ENCODE measurements at places on chromosomes 7 and 10.
A peak's percentile ranks its signal among the peaks of the same experiment; 100 is the strongest.

GRCh38 chr7:47525066-47525623 is 56.8 kb downstream of the TNS3 start:
- DNase-seq: no peak

DNA sequence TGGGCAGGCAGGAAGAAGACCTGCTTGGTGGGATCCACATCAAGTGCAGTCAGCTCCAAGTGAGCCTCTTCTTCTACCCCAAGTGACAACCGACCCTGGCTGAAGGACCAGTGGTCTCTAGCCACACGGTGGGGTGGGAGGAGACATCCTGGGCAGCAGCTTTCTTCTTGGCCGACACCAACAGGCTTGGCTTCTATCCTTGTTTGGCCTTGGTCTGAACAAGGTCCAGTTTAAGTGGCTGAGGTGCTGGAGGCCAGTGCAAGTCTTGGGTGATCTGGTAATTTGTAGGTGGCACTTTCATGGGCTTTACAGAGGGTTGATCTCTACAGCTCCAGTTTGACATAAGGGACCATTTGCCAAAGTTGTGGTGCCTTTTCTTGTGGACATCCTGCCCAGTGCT is 63.6 kb upstream of the PDCD4 start:
- DNase-seq: no peak

DNA sequence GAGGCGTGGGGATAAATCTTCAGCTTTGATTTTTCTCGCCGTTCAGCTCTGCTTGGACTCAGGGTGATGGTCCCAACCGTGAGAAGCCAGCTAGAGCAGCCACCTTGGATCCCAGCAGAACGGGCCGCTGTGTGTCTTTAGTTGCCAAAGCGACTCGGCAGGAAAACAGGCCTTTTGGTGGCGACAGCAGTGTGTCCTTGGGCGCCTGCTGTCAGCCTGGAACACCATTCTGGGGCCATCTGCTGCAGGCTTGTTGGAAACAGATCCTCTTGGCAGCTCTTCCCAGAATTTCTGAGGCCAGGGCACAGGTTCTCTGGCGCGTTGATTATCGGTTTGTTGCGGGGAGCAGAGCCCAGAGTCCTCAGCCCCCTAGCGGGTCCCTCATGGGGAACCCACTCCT is 97.6 kb downstream of the CUX1 start:
- no peak for DNase-seq

DNA sequence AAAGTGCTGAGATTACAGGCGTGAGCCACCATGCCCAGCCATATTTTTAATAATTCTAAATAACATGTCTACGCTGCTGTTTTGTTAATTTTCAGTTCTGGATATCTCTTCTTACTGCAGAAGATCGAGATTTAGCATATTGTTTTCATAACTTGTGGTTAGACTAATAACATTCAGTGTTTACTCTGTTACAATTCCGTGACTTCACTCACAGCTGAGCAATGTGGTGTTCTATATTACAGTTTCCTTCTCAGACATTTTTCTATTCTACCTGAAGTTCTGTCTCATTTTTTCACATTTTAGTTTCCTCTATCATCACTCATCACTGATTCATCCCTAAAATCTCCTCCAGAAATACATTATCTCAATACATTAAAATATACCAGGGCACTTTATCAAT is 10.9 kb downstream of the RNF32 start:
- DNase-seq: no peak

- no peak for DNase-seq
These were observed 128.7 kb downstream of the KBTBD2 start for GRCh38 chr7:32762925-32763293.

DNA sequence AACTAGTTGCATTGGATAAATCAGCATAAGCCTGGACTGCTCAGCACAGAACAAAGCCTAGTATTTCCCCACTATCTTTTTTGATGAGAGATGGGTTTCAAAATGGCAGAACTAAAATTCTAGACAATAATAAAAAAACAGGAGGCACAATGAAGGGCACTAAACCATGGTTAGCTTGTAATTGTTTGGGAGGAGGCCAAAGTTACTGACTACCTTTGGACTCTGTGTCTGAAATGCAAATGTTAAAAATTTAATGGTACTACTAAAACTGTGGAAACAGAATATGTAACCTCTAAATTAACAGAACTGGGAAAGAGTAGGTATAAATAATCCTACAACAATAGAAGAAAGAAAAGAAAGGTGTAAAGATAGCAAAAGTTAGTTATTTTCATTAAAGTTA is 13.0 kb downstream of the ADAM12 start:
- DNase-seq: no peak

DNA sequence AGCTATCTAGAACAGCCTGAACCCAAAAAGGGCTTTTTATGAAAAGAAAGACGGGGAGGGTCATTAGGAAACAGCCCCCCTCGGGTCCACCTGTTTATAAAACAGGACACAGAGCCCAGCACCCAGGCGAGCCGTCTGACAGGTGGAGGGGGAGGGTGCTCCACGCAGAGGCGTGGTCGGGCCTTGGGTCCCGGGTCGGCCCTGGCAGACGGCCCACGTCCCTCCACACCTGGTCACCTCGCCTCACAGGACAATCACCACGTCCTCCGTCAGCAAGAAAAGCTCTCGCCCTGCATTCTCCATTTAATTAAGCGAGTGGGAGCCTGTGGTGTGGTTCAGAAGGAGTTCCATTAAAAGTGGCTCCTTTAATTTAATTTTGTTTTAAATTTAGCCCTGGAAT is 42.3 kb upstream of the FOXL3 start:
- no peak for DNase-seq

DNA sequence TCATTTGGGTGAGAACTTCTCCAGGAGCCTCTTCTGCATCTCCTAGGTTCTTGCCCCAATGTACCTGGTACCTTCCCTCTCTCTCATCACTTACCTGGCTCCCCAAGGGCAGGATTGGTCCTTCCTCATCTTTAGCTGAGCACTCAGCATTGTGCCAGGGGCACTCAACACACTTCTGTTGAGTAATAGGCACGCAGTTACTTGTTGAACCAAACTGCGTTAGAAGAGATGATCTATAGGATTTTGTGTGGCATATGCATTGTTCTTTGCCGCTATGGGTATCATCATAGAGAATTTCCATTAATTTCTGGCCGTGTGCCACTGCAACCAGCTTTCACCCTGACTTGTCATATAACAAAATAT is 16.4 kb downstream of the TBXAS1 start:
- no peak for DNase-seq

DNA sequence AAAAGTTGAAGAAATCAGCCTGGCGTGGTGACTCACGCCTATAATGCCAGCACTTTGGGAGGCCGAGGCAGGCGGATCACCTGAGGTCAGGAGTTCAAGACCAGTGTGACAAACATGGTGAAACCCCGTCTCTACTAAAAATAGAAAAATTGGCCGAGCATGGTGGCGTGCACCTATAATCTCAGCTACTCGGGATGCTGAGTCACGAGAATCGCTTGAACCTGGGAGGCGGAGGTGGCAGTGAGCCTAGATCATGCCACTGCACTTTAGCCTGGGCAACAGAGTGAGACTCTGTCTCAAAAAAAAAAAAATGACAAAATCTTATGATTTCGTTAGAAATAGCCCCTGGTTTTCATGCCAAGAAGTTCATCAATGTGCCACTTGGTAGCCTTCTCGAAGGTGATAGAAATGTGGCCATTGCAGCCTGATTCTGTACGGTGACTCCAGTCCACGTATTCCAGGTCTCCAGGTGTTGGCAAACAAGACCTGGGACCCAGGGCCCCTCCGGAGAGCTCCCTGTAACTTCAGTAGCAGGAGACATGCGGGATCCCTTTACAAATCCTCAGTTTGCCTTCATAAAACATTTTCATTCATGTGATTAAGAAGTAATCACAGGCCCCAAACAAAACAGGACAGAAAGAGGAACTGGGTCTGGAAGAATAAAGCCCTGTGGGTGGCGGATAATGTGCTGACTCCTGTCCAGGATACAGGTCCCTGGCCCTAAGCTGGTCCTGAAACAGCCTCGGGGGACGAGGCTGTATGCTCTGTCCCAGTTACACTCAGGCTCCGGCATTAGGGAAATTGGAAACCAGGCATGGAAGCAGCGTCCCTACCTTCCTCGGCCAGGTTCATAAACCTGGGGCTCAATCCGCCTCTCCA is 207.3 kb upstream of the SH2B2 start:
- DNase-seq: no peak

GRCh38 chr7:101531726-101532357 is 97.3 kb downstream of the MYL10 start:
- DNase-seq: peak; percentile 17

GRCh38 chr7:112336936-112337576 is 113.2 kb upstream of the IFRD1 start:
- DNase-seq: no peak

GRCh38 chr10:85048644-85049043 is 720.3 kb downstream of the CCSER2 start:
- DNase-seq: no peak

DNA sequence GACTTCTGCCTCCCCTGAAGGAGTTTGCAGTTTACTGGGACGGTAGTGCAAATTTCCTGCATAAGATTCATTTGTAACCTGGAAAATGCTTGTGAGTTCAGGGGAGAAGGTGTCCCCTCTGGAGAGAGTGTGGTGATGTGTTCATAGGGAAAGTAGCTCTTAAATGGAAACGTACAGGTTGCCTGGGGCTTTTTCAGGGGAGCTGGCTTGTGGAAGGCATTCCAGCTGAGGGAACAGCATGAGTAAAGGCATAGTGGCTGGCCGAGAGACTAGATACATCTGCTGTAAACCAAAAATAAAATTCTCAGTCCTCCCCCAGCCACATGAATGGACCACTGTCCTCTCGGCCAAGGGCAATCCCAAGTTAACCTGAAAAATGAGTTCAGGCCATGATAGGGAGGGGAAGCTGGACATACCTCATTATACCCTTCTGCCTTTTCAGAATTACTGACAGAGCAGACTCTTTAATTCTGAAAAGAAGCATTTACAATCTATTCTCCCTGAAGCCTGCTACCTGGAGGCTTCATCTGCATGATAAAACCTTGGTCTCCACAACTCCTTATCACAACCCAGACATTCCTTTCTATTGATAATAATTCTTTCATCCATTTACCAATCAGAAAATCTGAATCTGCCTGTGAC is 123.7 kb downstream of the GALNT17 start:
- DNase-seq: no peak

GRCh38 chr10:78772486-78772885 is 296.3 kb upstream of the ZMIZ1 start:
- DNase-seq: no peak

- DNase-seq: no peak
These were observed 142.9 kb upstream of the VWC2 start for GRCh38 chr7:49630513-49630912.

- no peak for DNase-seq
These were observed 40.2 kb downstream of the VWA2 start for GRCh38 chr10:114279289-114279688.

- DNase-seq: peak; percentile 64
These were observed at the start of gene ENTPD1 for GRCh38 chr10:95756041-95756761. Gene ENTPD1 (plus strand): TSS chr10:95756163. CDS start chr10:95756240, 77 bp downstream.

DNA sequence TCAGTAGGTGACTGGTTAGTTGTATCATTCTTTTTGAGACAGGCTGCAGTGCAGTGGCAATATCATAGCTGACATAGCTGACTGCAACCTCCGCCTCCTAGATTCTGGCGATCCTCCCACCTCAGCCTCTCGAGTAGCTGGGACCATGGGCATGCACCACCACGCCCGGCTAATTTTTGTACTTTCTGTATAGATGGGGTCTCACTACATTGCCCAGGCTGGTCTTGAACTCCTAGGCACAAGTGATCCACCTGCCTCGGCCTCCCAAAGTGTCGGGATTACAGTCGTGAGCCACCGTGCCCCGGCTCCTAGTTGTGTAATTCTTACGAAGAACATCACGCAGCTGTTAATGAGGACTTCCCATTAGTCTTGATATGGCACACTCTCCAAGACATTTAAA is 123.4 kb upstream of the VKORC1L1 start:
- DNase-seq: no peak

DNA sequence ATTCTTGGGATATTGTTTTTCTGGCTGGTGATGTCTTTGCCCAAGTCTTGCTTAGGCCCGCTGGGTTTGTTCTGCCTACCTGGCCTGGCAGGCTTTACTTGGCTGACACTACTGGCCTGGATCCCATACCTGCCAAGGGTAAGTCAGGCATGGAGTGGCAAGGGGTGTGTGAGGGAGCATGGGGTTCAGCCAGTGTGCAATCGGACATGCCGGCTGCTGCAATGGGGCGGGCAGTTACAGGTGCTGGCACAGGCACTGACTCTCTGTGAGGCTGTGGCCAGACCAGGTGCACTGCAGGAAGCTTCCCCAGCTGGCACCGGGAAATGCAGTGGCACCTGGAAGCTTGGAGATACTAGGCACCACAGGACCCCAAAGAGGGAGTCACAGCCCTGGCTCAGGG is 168.4 kb downstream of the PON1 start:
- no peak for DNase-seq

- no peak for DNase-seq
These were observed 39.0 kb upstream of the PCBD1 start for GRCh38 chr10:70927189-70927943.

DNA sequence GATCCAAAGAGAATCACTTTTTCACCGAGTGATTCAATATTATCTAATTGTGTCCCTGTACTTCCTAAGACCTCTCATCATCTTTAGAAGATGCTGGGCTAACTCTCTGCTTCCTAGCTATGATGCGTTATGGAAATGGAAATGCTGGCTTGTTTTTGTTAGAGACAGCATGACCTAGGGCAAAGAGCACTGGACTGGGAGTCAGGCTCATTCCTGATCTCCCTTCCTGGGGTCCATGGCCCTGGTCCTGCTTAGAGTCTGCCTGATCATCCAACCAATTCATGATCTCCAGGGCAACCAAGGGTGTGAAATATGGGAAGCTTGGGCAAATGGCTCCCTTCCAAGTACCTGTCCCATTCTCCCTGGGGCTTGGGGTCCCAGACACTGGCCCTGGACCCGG is 136.4 kb downstream of the RGS10 start:
- no peak for DNase-seq

DNA sequence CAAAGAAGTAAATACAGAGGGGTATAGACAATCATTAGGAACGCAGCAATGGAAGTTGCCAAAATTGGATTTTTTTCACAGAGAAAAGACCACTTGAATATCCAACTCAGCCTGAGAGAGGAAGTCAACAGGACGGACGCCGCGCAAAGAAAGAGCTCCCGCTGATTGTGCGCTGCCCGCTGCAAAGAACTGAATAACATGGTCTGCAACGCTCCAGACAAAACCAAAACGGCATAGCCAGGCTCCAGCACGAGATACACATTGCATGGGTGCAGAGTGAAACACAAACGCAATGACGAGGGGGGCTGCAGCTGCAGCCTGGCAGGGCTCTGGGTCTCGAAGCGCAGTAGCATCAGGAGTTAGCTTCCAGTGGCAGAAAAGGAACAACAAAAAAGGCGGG is 113.9 kb upstream of the MGMT start:
- no peak for DNase-seq

- DNase-seq: no peak
These were observed 220.9 kb upstream of the HABP2 start for GRCh38 chr10:113331961-113332360.

DNA sequence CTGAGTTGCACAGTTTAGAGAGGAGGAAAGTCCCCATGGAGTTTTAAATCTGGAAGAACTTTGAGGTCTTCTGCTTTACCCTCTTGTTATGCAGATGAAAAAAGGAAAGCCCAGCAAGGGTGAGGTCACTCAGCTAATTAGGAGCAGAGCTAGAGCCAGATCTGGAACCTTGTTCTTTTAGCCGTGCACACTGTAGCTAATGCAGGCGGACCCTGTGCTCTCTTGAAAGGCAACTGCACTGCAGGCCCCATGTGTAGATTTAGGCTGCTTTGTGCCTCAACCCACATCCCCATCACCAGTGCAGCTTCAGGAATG is 63.4 kb downstream of the SYPL1 start:
- no peak for DNase-seq

- DNase-seq: no peak
These were observed 85.7 kb upstream of the AOAH start for GRCh38 chr7:36810032-36810431.
